ENCODE measurements at places on chromosomes 12 and 14. TPM values are rescaled to one million over a fixed set of nuclear protein-coding genes. Genes with fewer than 3 reads are reported as not detected.

GRCh38 chr12:55978393-55978792, 4.5 kb downstream of the RAB5B start:
- H3K27ac ChIP-seq, result no peak overlapping the region
- H3K36me3 ChIP-seq, result peaks cover 33% of the 10 kb centered on the region
- no peak for DNase-seq
- H3K4me3 ChIP-seq, result peak overlapping the region; percentile 7
- no peaks in the 10 kb centered on the region for H3K27me3 ChIP-seq

GRCh38 chr14:39376667-39377403, 55.4 kb downstream of the FBXO33 start:
- DNase-seq, result no peak
- H3K36me3 ChIP-seq, result no peaks in the 10 kb centered on the region
- no peaks in the 10 kb centered on the region for H3K27me3 ChIP-seq
- H3K27ac ChIP-seq, result peak overlapping the region; percentile 53
- peaks cover 9% of the 10 kb centered on the region for H3K4me1 ChIP-seq
- no peak overlapping the region for H3K4me3 ChIP-seq

- no peaks in the 10 kb centered on the region for H3K36me3 ChIP-seq
- H3K4me1 ChIP-seq, result peaks cover 10% of the 10 kb centered on the region
- H3K27ac ChIP-seq, result no peak overlapping the region
- no peaks in the 10 kb centered on the region for H3K27me3 ChIP-seq
- no peak overlapping the region for H3K4me3 ChIP-seq
Measured at GRCh38 chr14:100449225-100449987, 126.3 kb downstream of the SLC25A47 start.

TOMM20L gene
- not detected for total RNA-seq

CMA1 gene
- total RNA-seq, result not detected
